ENCODE measurements at places on chromosomes 4 and X.

GRCh38 chr4:16467061-16467460 lies 240.8 kb upstream of the TAPT1 start:
- DNase-seq, result no peak

- no peak for DNase-seq
Measured at GRCh38 chrX:55839485-55839884, 121.9 kb downstream of the RRAGB start.

GRCh38 chr4:102586644-102587021 lies 85.5 kb downstream of the NFKB1 start:
- peak; percentile 55 for DNase-seq

- no peak for DNase-seq
Measured at GRCh38 chrX:94256396-94256795, 582.4 kb downstream of the FAM133A start.

DNA sequence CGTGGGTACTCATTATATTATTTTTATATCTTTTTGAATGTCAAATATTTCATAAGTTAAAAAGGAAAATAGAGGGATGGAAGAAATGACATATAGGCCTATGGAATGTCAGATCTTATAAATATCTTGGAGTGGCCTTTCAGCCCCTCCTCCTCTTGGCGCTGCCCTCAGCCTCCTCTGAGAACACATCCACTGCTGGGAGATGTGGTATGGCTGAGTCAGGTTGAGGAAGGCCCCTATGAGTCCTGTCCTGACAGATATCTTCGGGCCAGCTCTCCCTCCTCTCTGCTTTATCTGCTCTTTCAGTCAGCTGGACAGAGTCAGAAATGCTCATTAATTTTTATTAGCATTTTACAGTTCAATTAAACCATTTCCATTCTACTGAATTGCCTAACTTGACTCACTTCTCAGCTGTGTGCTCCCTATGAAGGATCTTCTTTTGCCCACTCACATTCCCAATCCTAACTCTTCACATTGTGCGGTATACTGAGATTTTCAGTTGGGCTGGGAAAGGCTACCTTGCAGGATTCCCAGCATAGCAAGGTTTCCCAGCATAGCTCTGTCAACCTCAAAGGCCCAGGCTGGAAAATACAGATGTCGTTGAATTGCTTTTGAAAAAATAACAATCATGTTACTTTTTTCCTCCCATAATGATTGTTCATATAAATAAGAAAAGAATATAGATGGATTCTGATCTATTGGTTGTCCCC lies 128.0 kb downstream of the ARHGEF9 start:
- DNase-seq, result no peak

GRCh38 chr4:162497564-162498167 lies 333.9 kb upstream of the FSTL5 start:
- no peak for DNase-seq

DNA sequence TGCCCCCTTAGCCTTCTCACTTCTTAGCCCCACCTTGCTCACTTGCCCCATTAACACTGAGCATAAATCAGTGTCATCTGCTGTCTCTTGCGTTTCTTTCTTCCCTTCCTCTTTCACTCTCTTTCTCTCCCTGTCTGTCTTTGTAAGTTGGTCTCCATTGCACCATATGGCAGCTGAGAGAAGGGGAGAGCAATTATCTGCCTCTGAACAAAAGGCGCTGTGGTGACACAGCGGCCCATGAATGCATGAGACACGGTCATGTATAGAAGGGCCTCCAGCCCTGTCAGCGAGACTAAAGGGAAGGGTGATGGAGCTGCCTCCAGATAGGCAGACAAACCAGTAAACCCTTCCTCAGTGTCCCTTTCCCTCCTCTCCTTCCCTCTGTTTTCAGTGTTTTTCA lies 88.8 kb upstream of the PCDH18 start:
- no peak for DNase-seq

GRCh38 chrX:116379854-116380253 lies 56.6 kb upstream of the SLC6A14 start:
- no peak for DNase-seq

DNA sequence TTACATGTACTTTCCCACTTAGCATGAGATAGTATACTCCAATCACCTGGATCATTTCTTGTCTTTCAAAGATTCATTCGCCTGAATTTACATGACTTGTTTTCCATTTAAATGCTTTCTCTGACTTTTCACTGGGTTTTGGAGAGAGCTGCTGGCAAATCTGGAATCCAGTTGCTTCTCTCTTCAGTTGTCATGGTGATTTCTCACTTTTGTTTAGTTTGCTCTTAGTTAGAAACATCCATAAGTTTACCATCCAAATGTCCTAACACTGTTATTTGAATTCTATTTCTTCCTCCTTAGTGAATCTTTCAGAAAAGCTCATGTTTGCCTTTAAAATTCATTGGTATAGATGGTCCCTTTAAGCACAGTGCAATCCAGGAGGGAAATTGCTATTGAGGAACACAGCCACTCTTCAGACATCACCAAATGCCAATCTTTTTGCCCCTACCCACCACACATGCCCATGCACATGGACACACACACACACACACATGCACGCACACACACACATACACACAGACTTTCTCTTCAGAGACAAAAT lies 51.7 kb downstream of the REELD1 start:
- no peak for DNase-seq

All from activated T-cell treated with anti-CD3 and anti-CD28 coated beads, Interleukin-2, amount 50 U/mL, for 1 hour (primary cell).